ENCODE measurements at places on chromosomes 7 and 10. TPM values are rescaled to one million over a fixed set of nuclear protein-coding genes. Genes with fewer than 3 reads are reported as not detected.

DNA sequence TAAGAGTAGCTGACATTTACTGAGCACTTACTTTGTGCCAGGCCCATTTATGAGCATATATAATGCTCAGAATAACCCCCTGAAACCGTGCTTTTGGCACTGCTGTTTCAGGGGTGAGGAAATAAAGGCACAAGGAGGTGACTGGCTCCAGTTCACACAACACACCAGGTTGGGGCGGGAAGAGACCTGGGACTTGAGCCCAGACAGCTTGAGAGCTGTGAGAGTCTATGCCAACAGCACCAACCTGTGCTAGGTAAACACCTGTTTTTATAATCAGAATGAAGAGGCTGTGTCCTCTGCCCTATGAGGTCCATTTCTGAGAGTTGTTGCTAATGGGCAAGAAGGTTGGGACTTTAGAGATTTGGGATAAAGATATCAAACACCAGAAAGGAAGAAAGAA, 8.8 kb upstream of the AZGP1 start:
- H3K36me3 ChIP-seq = no peaks in the 10 kb centered on the region
- H3K4me1 ChIP-seq = no peaks in the 10 kb centered on the region

- no peak overlapping the region for H3K27ac ChIP-seq
- no peaks in the 10 kb centered on the region for H3K27me3 ChIP-seq
- H3K4me1 ChIP-seq = no peaks in the 10 kb centered on the region
- no peak overlapping the region for H3K4me3 ChIP-seq
- H3K36me3 ChIP-seq = no peaks in the 10 kb centered on the region
These were observed 54.2 kb upstream of the FRMD4A start for GRCh38 chr10:14384915-14385314.

- no peak overlapping the region for H3K27ac ChIP-seq
- no peak overlapping the region for H3K4me3 ChIP-seq
- H3K27me3 ChIP-seq = no peaks in the 10 kb centered on the region
- no peaks in the 10 kb centered on the region for H3K4me1 ChIP-seq
These were observed 63.5 kb downstream of the LGI1 start for GRCh38 chr10:93821051-93821772.

Gene BLNK
- 0.39 TPM for total RNA-seq

- H3K36me3 ChIP-seq = peaks cover 52% of the 10 kb centered on the region
- H3K4me1 ChIP-seq = peaks cover 22% of the 10 kb centered on the region
- no peak overlapping the region for H3K27ac ChIP-seq
- H3K4me3 ChIP-seq = no peak overlapping the region
- DNase-seq = no peak
- no peaks in the 10 kb centered on the region for H3K27me3 ChIP-seq
These were observed 67.5 kb downstream of the MKI67 start for GRCh38 chr10:128058750-128059134.

- no peak overlapping the region for H3K4me3 ChIP-seq
- H3K27me3 ChIP-seq = no peaks in the 10 kb centered on the region
- H3K27ac ChIP-seq = no peak overlapping the region
- H3K4me1 ChIP-seq = no peaks in the 10 kb centered on the region
These were observed 23.1 kb upstream of the MACC1 start for GRCh38 chr7:20240080-20240926.

DNA sequence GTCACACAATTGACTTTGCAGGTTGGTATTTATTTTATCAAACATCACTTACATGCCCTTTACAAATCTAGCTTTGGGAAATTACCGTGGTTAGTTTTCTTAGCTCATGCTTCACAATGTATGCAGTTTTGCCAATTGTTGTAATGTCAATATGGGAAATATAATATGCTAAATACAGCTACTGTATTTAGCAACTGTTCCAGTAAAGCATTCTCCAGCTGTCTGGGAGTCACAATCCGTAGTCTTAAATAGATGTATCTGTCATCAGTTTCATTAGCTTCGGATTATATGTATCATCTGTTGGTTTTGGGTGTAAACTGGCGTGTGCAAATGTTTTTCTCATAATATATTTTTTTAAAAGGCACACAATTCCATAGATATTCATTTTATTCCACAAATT, 19.4 kb upstream of the AHR start:
- no peaks in the 10 kb centered on the region for H3K4me1 ChIP-seq
- no peak for DNase-seq
- no peaks in the 10 kb centered on the region for H3K36me3 ChIP-seq
- no peak overlapping the region for H3K4me3 ChIP-seq
- no peaks in the 10 kb centered on the region for H3K27me3 ChIP-seq
- no peak overlapping the region for H3K27ac ChIP-seq

Gene ADAM22
- 3.9 TPM for total RNA-seq

DNA sequence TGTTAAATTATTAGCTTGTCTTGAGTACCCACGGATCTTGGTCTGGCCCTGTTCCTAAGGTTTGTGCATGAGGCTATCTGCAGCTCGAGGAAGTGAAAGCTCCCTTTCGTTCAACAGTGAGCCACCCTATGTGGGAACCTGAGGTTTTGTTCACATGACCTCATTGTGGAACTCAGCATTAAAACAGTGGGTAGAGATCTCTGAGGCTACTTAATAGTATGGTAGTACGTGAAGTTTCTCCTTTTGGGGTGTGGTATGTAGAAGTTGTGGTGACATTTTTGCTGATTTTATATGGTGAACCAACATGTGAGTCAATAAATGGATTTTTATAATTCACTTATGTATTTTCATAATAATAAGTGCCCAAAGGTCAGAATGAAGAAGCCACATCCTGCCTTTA, 252.7 kb upstream of the FERD3L start:
- no peaks in the 10 kb centered on the region for H3K4me1 ChIP-seq
- no peak overlapping the region for H3K4me3 ChIP-seq
- no peaks in the 10 kb centered on the region for H3K36me3 ChIP-seq
- DNase-seq = no peak
- H3K27ac ChIP-seq = no peak overlapping the region

DNA sequence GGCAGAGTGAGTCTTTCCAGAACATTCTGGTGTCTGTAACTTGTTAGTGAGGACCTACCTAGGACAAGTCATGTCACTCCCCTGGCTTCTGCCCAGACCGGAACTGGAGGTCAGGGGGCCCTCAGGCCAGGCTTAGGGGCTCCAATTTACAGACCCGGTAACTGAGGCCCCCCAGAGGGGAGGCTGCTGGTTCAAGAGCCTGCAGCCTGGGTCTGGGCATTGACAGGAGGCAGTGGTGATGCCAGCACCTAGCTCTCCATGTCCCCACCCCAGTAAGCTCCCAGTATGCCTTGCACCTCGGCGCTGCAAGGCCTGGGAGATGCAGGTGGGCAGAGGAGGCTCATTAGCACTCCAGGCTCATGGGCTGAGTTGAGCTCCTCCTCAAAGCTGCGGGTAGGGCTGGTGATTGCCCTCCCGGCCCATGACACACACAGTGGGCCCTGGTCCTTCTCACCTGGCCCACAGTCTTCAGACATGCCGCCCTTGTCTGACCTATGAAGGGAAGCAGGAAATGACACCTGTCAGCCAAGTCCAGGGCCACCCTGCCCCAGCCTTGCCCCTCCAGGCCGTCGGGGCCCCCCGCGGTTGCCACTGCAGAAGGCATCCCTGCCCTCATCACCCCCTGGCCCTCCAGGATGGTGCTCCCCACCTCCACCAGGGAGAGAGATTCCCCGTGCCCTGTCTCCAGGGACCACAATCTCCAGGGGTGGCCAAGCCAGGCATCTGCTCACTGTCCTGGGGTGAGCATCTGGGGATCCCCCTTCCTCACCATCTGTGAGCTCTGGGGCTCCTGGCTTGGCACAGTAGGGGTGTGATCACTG, 88.3 kb upstream of the TMEM248 start:
- H3K36me3 ChIP-seq = no peaks in the 10 kb centered on the region
- no peak overlapping the region for H3K27ac ChIP-seq
- DNase-seq = no peak
- H3K4me1 ChIP-seq = no peaks in the 10 kb centered on the region
- no peaks in the 10 kb centered on the region for H3K27me3 ChIP-seq

- no peaks in the 10 kb centered on the region for H3K36me3 ChIP-seq
- DNase-seq = no peak
- no peak overlapping the region for H3K4me3 ChIP-seq
- H3K4me1 ChIP-seq = no peaks in the 10 kb centered on the region
- no peaks in the 10 kb centered on the region for H3K27me3 ChIP-seq
These were observed 473.8 kb downstream of the KCNMA1 start for GRCh38 chr10:77163670-77164348.

GRCh38 chr10:18404530-18404929, 246.9 kb downstream of the NSUN6 start:
- no peaks in the 10 kb centered on the region for H3K27me3 ChIP-seq
- peaks cover 12% of the 10 kb centered on the region for H3K4me1 ChIP-seq
- no peak for DNase-seq
- no peaks in the 10 kb centered on the region for H3K36me3 ChIP-seq
- no peak overlapping the region for H3K27ac ChIP-seq
- H3K4me3 ChIP-seq = no peak overlapping the region

- no peaks in the 10 kb centered on the region for H3K27me3 ChIP-seq
- no peaks in the 10 kb centered on the region for H3K36me3 ChIP-seq
- peak; percentile 40 for DNase-seq
- no peak overlapping the region for H3K27ac ChIP-seq
- no peak overlapping the region for H3K4me3 ChIP-seq
These were observed 28.8 kb upstream of the GPR26 start for GRCh38 chr10:123637326-123637880.

- H3K4me3 ChIP-seq = no peak overlapping the region
- H3K4me1 ChIP-seq = no peaks in the 10 kb centered on the region
- H3K27ac ChIP-seq = no peak overlapping the region
These were observed 348.0 kb downstream of the TYW1 start for GRCh38 chr7:67344481-67345193.

- H3K27me3 ChIP-seq = no peaks in the 10 kb centered on the region
- no peak for DNase-seq
- H3K36me3 ChIP-seq = no peaks in the 10 kb centered on the region
- no peak overlapping the region for H3K27ac ChIP-seq
These were observed 24.3 kb upstream of the C10orf105 start for GRCh38 chr10:71743866-71744265.

GRCh38 chr7:29204491-29205272, 10.1 kb downstream of the CHN2 start:
- H3K4me3 ChIP-seq = no peak overlapping the region
- H3K4me1 ChIP-seq = no peaks in the 10 kb centered on the region
- H3K27me3 ChIP-seq = no peaks in the 10 kb centered on the region
- H3K36me3 ChIP-seq = no peaks in the 10 kb centered on the region
- no peak for DNase-seq
- H3K27ac ChIP-seq = no peak overlapping the region

GRCh38 chr7:87837597-87837996, 38.6 kb downstream of the SLC25A40 start:
- no peaks in the 10 kb centered on the region for H3K27me3 ChIP-seq
- H3K4me3 ChIP-seq = no peak overlapping the region
- no peaks in the 10 kb centered on the region for H3K4me1 ChIP-seq
- no peak overlapping the region for H3K27ac ChIP-seq
- no peaks in the 10 kb centered on the region for H3K36me3 ChIP-seq
- DNase-seq = no peak

DNA sequence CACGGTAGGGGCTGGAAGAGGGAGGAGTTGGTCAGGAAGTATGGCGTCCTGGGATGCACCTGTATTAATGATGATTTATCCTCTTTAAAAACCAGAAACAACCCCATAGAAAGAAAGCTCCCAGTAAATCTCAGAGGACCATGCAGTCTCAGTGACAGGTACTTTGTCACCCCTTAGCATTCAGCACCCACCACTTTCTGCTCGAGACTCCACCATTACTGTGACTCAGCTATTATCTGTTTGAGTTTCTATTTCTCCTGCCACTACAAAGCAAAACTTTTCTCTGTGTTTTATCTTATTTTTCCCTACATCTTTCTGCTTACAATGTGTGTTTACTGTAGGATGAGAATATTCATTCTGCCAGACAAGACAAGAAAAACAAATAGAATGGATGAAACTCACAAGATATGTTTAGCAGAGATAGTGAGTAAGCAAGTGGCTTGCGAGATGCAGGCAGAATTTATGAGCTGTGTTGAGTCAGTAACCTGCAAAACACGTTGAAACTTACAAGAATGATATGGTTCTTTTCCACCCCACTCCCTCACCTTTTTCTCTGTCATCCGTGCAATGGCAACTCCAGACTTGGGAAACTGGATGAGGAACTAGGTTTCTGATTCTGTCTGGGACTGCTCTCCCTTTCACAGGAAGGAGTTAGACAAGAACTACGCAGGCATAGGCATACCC, 127.1 kb downstream of the AOAH start:
- no peaks in the 10 kb centered on the region for H3K4me1 ChIP-seq
- H3K36me3 ChIP-seq = no peaks in the 10 kb centered on the region
- no peak overlapping the region for H3K27ac ChIP-seq
- DNase-seq = no peak
- H3K27me3 ChIP-seq = no peaks in the 10 kb centered on the region

DNA sequence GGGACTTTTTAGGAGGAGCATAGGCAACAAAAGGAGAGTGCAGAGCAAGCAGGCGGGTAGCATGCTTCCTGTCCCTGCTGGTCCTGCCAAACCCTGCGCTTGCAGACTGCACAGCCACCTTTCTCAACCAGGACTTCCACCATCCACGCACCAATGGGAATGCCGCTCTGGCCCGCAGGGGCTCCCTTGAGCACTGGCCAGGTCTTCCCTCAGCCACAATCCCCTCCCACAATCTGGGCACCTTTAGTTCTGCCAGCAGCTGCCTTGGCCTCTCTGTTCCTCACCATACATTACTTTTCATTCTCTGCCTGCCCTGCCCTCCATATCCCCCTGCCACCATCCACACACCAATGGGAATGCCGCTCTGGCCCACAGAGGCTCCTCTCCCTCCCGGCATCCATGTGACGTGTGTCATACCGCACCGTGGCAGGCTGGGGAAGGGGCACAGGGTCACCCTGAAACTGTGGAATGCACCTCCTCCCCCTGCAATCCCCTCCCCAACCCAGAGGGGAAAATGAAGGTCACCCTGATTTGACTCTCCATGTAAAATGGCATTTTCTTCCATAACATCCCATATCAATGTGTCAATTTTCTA, 97.3 kb upstream of the MACROH2A2 start:
- no peak overlapping the region for H3K27ac ChIP-seq
- H3K4me1 ChIP-seq = no peaks in the 10 kb centered on the region
- no peak overlapping the region for H3K4me3 ChIP-seq
- no peak for DNase-seq
- no peaks in the 10 kb centered on the region for H3K27me3 ChIP-seq

GRCh38 chr7:100642534-100642907, 1.2 kb upstream of the TFR2 start:
- H3K4me3 ChIP-seq = no peak overlapping the region
- no peaks in the 10 kb centered on the region for H3K36me3 ChIP-seq
- no peak overlapping the region for H3K27ac ChIP-seq
- no peak for DNase-seq
- no peaks in the 10 kb centered on the region for H3K27me3 ChIP-seq
- H3K4me1 ChIP-seq = no peaks in the 10 kb centered on the region

GRCh38 chr10:85643845-85644525, 722.6 kb downstream of the GRID1 start:
- no peak for DNase-seq
- H3K27me3 ChIP-seq = no peaks in the 10 kb centered on the region
- H3K27ac ChIP-seq = no peak overlapping the region
- peaks cover 8% of the 10 kb centered on the region for H3K4me1 ChIP-seq
- no peak overlapping the region for H3K4me3 ChIP-seq
- no peaks in the 10 kb centered on the region for H3K36me3 ChIP-seq

DNA sequence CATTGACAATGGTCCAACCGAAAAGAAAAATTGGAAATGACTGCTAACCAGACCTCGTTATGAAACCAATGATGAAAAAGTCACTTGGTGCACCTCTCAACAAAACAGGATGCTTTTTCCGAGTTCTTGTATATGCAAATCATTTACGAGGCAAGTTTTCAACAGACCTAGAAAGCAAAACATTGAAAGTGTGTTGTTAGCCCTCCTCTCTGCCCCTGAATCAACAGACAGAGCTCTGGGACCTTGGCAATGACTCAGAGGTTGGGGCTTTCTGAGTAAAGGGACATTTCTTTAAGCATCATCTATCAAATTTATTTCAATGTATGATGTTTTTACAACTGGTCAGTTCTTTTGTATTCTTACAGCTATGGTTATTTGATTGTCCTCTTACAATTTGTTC, 16.3 kb upstream of the DKK1 start:
- H3K4me1 ChIP-seq = no peaks in the 10 kb centered on the region
- no peak overlapping the region for H3K27ac ChIP-seq
- H3K27me3 ChIP-seq = no peaks in the 10 kb centered on the region
- no peaks in the 10 kb centered on the region for H3K36me3 ChIP-seq
- DNase-seq = no peak

All from right atrium auricular region (tissue), 2 donors.